Stimulated activated CD8-positive, alpha-beta memory T cell treated with anti-CD3 and anti-CD28 coated beads, Interleukin-7, amount 100 ng/mL, for 48 hours (primary cell): ENCODE measurements at places on chromosomes 3 and 15.

- DNase-seq = no peak
Observed at GRCh38 chr3:189941679-189942078, 179.0 kb downstream of the P3H2 start.

DNA sequence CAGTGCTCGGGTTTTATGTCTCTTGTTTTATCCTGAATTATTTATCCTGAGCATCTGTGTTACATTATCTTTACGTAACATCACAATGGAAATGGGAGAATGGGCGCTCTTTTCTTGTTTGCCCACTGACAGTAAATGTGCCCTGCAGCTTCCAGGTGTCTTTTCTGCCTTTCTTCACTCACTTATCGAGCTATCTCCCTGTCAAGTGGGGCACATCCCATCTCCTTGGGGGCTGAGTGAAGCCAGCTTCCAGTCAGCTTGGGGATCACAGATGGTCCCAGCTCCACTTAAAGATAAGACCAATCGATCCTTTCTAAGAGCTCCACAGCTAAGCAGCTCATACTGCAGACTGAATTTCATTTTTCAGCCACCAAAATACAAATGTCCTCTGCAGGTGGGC is 125.8 kb downstream of the KBTBD8 start:
- DNase-seq = no peak

DNA sequence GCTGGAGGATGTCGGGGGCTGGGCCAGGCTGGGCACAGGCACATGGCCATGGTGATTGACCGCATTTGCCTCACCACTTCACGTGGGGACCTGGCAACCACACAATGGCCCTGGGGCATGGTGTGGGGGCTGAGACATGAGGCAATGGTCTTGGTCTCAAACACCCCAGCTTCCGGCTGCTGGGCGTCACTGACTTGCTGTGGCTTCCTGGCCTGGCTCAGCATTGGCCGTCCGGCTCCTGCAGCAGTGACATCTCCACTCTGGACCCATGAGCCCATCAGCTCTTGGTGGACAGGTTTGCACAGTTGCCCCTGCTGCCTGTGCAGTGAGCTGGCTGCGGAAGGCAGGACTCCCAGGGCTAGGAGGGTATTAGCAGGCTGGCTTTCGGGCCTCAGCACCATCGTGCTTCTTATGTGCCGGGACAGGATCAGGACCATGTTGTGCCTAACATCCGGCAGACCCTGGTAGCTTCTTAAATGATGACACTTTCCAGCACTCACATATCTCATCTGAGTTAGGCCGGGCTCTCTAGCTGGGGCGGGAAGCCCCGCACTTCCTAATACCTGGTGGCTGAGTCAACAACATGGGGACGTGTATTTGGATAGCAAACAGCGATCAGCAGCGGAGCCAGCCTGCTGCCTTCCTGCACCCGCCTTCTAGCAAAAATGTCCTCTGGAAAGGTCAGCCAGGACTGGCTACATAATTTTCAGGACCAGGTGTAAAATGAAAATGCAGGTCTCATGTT is 34.1 kb downstream of the ZNF710 start:
- DNase-seq = no peak

DNA sequence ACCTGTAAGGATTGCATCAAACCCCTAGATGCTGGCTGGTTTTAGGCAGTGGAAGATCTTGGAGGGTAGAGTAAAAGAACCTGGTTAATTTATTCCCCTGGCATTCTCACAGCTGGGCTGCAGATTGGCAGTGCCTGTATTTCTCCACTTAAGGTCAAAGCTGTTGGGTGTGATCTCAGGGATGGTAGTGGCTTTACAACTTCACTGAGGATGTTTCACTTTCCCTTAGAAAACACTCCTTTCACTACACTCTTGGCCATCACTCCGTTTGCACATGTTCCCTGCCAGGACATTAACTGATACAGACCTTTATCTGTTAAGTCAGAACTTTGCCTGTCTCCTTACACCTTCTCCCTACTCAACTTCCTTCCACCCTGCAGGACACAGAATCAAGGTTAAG is 779.1 kb upstream of the SEMA6D start:
- no peak for DNase-seq

DNA sequence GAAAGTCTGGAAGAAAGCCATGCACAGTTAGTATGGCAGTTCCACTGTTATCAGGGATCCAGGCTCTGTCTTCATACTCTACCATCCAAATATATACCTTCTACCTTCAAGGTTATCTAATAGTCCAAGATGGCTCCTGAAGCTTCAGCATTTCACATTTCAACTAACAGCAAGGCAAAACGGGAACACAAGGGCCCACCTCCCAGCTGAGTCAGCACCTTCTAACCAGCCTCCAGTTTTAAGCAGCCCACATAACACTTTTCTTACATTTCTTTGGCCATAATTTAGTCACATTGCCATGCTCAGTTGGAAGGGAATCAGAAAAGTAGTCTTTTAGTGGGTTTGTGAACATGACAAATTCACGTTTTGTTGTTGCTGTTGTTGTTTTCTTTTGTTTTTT is 15.4 kb upstream of the MSL2 start:
- DNase-seq = no peak

- no peak for DNase-seq
Observed at GRCh38 chr15:80202641-80203360, 49.2 kb downstream of the CTXND1 start.

GRCh38 chr3:27186013-27186412 is 183.2 kb downstream of the NEK10 start:
- DNase-seq = no peak

DNA sequence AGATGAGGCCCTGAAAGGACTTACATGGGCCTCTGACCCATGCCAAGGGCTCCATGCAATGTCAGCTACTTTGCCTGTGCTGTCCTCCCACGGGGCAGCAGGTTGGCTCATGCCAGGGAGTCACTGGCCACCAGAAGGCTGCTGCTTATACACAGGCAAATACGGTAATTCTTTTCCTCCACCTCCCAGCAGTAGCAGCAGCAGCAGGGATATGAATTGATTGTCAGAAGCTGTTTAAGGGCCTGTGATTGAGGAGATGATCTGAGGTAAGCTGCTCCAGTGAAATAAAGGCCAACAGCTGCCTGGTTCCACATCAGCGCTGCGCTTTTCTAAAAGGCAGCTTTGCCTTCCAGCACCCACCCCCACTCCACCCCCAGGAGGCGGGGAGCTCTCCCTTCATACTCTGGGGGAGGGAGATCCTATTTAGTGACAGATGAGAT is 250.5 kb downstream of the SHQ1 start:
- DNase-seq = no peak

DNA sequence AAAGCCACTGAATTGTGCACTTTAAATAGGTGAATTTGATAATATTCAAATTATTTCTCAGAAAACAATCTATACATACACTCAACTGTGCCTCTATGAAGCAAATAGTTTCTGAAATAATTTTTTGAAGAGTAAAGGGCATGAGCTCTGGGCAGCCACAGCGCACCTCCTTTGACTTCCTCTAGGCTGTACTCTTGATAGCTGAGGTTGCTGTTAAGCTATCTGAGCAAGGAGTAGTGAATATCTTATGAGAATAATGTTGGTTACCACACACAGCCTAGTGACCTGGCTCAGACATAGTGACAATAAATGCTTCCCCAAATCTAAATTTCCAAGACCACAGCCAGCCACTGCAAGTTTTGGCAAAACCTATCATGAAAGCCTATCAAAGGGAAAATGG is 11.6 kb upstream of the SEC61A1 start:
- DNase-seq = no peak

DNA sequence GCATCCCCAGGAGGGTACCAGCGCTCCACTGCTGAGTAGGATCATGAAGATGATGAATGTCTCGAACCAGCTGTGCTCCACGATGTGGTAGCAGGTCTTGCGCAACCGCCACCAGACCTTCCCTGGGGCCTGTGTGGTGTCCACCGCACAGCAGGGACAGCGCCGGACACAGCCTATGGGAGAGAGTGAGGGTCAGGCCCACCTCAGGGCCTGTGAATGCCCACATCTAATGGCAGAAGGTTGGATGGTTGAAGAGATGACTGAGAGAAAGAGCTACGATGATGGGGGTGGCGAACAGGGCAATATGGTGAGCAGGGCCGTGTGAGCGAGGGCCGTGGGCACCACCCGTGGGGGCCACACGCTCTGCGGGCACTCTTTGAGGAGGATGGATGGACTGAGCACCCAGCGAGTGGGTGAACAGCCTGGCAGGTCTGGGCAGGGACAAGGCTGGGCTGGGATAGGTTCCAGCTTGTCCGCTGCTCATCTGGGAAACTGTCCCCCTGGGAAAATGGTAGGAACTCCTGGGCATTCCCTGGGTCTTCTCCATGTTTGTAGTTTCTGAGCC is 74.1 kb downstream of the SCN5A start:
- DNase-seq = no peak

DNA sequence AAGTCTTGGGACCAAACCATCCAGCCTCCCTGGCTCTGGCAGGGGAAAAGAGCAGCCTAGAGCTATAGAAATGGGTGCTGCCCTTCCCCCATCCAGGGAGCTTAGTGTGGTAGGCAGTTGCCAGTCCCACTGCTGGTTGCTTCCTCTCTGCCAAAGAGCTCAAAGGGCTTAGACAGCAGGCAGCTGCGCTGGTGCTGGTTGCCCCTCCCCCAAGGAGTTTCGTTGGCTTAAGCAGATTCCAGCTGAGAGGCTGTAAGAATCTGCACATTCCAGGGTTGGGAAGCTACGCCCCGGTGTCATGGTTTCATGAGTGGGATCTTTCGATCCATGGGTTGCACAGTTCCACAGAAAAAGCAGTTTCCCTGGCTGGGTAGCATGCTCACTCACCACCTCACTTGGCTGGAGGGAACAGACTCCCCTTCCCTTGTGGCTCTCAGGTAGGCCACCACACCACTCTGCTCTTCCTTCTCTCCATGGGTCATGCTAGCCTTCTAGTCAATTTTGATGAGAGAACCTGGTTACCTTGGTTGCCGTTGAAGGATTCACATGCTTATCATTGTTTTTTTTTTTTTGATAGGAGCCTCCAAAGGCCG is 195.1 kb downstream of the EPHA6 start:
- DNase-seq = no peak

GRCh38 chr15:77013776-77014131 is 18.8 kb downstream of the PSTPIP1 start:
- DNase-seq = peak; percentile 77

- DNase-seq = no peak
Observed at GRCh38 chr15:66740802-66741201, 38.8 kb downstream of the SMAD6 start.
